ENCODE measurements at places on chromosomes 5 and 9.

DNA sequence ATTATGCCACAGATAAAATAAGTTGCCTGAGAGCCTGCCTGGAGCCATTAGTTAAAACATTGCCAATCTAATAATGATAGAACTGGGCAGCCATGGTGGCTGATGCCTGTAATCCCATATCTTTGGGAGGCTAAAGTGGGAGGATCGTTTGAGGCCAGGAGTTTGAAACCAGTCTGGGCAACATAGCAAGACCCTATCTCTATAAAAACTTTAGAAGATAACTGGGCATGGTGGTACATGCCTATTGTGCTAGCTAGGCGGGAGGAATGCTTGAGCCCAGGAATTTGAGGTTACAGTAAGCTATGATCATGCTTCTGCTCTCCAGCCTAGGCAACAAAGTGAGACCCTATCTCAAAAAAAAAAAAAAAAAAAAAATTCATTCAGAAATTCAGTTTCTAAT, 52.6 kb downstream of the RAI14 start:
- H3K27me3 ChIP-seq: no peaks in the 10 kb centered on the region
- H3K4me3 ChIP-seq: no peak overlapping the region
- peaks cover 16% of the 10 kb centered on the region for H3K36me3 ChIP-seq
- peaks cover 32% of the 10 kb centered on the region for H3K4me1 ChIP-seq

GRCh38 chr5:32076699-32077695, 97.1 kb downstream of the GOLPH3 start:
- H3K27me3 ChIP-seq: no peaks in the 10 kb centered on the region
- peaks cover 5% of the 10 kb centered on the region for H3K4me1 ChIP-seq
- H3K27ac ChIP-seq: no peak overlapping the region
- H3K4me3 ChIP-seq: no peak overlapping the region

GRCh38 chr5:4208537-4208936, 612.9 kb downstream of the IRX1 start:
- no peak overlapping the region for H3K27ac ChIP-seq
- H3K4me1 ChIP-seq: peaks cover 45% of the 10 kb centered on the region
- no peaks in the 10 kb centered on the region for H3K27me3 ChIP-seq

DNA sequence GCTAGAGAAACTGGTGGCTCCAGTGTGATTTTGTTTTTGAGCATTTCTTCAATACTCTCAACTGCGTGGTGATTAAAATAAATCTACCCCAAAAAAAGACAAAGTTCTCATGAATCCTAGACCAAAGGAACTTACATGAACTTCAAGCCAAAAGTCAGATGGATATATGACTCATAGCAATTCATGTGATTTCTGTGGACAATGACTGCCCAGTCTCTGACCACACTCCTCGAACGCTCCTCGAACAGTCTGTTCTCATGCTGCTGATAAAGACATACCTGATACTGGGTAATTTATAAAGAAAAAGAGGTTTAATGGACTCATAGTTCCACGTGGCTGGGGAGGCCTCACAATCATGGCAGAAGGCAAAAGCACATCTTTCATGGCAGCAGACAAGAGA, 46.4 kb upstream of the CEP78 start:
- H3K27ac ChIP-seq: no peak overlapping the region
- H3K4me3 ChIP-seq: no peak overlapping the region
- no peak for DNase-seq
- H3K27me3 ChIP-seq: no peaks in the 10 kb centered on the region
- H3K4me1 ChIP-seq: peaks cover 18% of the 10 kb centered on the region
- H3K36me3 ChIP-seq: no peaks in the 10 kb centered on the region

GRCh38 chr5:128708841-128709240, 170.8 kb upstream of the FBN2 start:
- H3K27me3 ChIP-seq: no peaks in the 10 kb centered on the region
- no peak overlapping the region for H3K4me3 ChIP-seq
- no peak for DNase-seq
- no peaks in the 10 kb centered on the region for H3K4me1 ChIP-seq
- no peaks in the 10 kb centered on the region for H3K36me3 ChIP-seq

DNA sequence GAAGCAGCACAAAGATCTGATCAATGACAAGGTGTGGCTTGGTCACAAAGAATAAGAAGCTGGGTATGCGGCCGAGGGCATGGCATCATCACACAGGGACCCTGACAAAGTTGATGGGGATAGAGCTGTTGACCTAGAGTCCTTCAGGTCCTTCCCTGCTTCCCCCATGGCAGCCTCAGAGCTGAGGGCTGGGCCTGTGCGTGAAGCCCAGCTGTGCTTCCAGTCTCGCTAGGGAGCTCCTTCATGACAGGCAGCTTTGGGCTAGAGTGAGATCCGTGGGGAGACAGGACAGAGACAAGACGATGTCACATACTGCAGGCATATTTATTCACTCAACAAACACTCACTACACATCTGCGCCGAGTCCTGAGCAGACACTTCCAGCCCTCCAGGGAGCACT, 56.4 kb upstream of the NEURL1B start:
- no peak for DNase-seq
- peaks cover 2% of the 10 kb centered on the region for H3K27me3 ChIP-seq
- no peak overlapping the region for H3K27ac ChIP-seq
- no peaks in the 10 kb centered on the region for H3K36me3 ChIP-seq
- H3K4me1 ChIP-seq: no peaks in the 10 kb centered on the region

GRCh38 chr5:25160891-25161290, 516.1 kb upstream of the CDH10 start:
- DNase-seq: no peak
- no peaks in the 10 kb centered on the region for H3K36me3 ChIP-seq
- no peak overlapping the region for H3K27ac ChIP-seq
- H3K27me3 ChIP-seq: no peaks in the 10 kb centered on the region
- no peaks in the 10 kb centered on the region for H3K4me1 ChIP-seq
- no peak overlapping the region for H3K4me3 ChIP-seq

GRCh38 chr9:38041564-38042243, 27.3 kb downstream of the SHB start:
- no peak overlapping the region for H3K4me3 ChIP-seq
- DNase-seq: no peak
- peaks cover 2% of the 10 kb centered on the region for H3K27me3 ChIP-seq
- H3K27ac ChIP-seq: no peak overlapping the region
- peaks cover 78% of the 10 kb centered on the region for H3K4me1 ChIP-seq

DNA sequence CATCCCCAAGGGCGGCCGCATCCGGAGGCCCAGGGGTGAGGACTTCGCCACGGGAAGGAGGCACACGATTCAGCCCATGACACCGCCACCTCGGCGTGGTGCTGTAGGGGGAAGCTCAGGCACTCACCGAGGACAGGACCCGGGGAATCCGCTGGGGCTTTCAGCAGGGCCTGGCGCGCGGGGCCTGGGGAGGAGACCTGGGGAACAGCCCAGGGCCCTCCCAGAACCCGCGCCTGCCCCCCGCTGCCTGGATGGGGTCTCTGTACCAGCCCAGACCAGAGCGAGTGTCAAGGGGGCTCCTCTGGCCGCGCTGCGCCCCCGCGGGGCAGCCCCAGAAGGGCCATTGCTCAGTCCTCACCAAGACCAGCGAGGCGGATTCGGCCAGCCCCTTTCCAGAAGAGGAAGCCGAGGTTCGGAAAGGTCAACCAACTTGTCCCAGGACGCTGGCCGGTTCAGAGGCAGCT, 12.8 kb downstream of the COL23A1 start:
- peaks cover 18% of the 10 kb centered on the region for H3K36me3 ChIP-seq
- DNase-seq: peak; percentile 20
- peak overlapping the region; percentile 50 for H3K27ac ChIP-seq
- peaks cover 21% of the 10 kb centered on the region for H3K27me3 ChIP-seq
- peaks cover 13% of the 10 kb centered on the region for H3K4me1 ChIP-seq

GRCh38 chr9:35882996-35883395, 12.8 kb upstream of the OR13J1 start:
- no peak for DNase-seq
- H3K4me3 ChIP-seq: no peak overlapping the region
- peaks cover 16% of the 10 kb centered on the region for H3K27me3 ChIP-seq
- H3K4me1 ChIP-seq: no peaks in the 10 kb centered on the region
- H3K27ac ChIP-seq: no peak overlapping the region
- no peaks in the 10 kb centered on the region for H3K36me3 ChIP-seq

DNA sequence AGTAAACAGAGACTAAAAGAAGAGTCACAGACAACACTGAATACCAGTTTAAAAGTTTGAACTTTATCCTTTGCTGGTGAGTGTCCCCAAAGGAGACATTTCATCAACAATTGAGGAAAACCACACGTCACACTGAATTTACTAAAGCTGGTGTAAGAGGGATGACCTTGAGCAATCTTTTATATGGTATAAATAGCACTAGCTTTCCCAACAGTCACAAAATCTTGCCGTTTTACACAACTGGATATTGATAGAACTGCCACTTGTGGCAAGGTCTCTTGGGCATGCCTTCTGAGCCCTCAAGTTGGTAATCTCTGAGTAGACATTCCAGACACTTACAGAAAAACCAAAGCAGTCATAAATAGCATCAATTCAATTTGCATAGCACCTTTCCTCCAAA, 311.5 kb upstream of the TARS1 start:
- H3K4me1 ChIP-seq: no peaks in the 10 kb centered on the region
- no peaks in the 10 kb centered on the region for H3K27me3 ChIP-seq
- no peak overlapping the region for H3K27ac ChIP-seq

Data from neural crest cell (in vitro differentiated cells).